ENCODE measurements at places on chromosomes 12 and 14.

GRCh38 chr12:44101475-44101874, 265.6 kb downstream of the TMEM117 start:
- H3K4me1 ChIP-seq: no peaks in the 10 kb centered on the region

- no peaks in the 10 kb centered on the region for H3K27me3 ChIP-seq
- peak overlapping the region; percentile 60 for H3K4me3 ChIP-seq
- peaks cover 42% of the 10 kb centered on the region for H3K4me1 ChIP-seq
- no peak for DNase-seq
- no peaks in the 10 kb centered on the region for H3K36me3 ChIP-seq
These were observed 687 bp downstream of the ASIC1 start for GRCh38 chr12:50057896-50058670.

DNA sequence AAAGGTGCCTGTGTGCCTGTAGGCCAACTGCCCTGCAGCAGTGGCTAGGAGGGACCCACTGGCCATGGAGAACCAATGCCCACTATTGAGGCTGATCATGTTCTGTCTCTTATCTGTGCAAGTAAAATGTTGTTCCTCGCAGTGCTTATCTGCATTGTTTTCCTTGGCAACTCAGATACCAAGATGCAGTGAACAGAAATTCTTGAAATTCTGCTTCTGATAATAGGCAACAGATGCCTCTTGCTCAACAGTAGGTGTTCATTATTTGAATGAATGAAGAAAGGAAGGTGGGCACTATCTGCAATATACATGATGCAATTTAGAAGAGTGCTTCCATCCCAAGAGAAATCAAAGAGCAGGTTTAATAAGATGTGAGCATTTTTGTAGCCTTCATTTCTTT, 232.2 kb downstream of the NUAK1 start:
- no peaks in the 10 kb centered on the region for H3K4me1 ChIP-seq
- no peak overlapping the region for H3K4me3 ChIP-seq
- DNase-seq: no peak
- H3K27me3 ChIP-seq: no peaks in the 10 kb centered on the region

- H3K4me1 ChIP-seq: no peaks in the 10 kb centered on the region
- no peaks in the 10 kb centered on the region for H3K36me3 ChIP-seq
- H3K27ac ChIP-seq: no peak overlapping the region
These were observed 36.6 kb downstream of the KRT76 start for GRCh38 chr12:52740584-52740983.

- no peak for DNase-seq
- no peaks in the 10 kb centered on the region for H3K4me1 ChIP-seq
- H3K4me3 ChIP-seq: no peak overlapping the region
These were observed 102.2 kb downstream of the DIO2 start for GRCh38 chr14:80109055-80109454.

GRCh38 chr12:8890313-8891085, 23.8 kb upstream of the PHC1 start:
- H3K36me3 ChIP-seq: no peaks in the 10 kb centered on the region
- H3K4me1 ChIP-seq: no peaks in the 10 kb centered on the region
- H3K27me3 ChIP-seq: no peaks in the 10 kb centered on the region
- peak overlapping the region; percentile 49 for H3K27ac ChIP-seq
- DNase-seq: peak; percentile 66
- peak overlapping the region; percentile 92 for H3K4me3 ChIP-seq

- no peaks in the 10 kb centered on the region for H3K4me1 ChIP-seq
- H3K36me3 ChIP-seq: no peaks in the 10 kb centered on the region
- no peak for DNase-seq
- no peak overlapping the region for H3K27ac ChIP-seq
- H3K4me3 ChIP-seq: no peak overlapping the region
These were observed 116.1 kb upstream of the FUT8 start for GRCh38 chr14:65296402-65296801.

- DNase-seq: peak; percentile 92
- peaks cover 49% of the 10 kb centered on the region for H3K4me1 ChIP-seq
- H3K27me3 ChIP-seq: no peaks in the 10 kb centered on the region
These were observed 2.3 kb upstream of the AGAP2 start for GRCh38 chr12:57740656-57741412.

Data from common myeloid progenitor, CD34-positive (primary cell).